ENCODE measurements at places on chromosomes 6 and 20.

DNA sequence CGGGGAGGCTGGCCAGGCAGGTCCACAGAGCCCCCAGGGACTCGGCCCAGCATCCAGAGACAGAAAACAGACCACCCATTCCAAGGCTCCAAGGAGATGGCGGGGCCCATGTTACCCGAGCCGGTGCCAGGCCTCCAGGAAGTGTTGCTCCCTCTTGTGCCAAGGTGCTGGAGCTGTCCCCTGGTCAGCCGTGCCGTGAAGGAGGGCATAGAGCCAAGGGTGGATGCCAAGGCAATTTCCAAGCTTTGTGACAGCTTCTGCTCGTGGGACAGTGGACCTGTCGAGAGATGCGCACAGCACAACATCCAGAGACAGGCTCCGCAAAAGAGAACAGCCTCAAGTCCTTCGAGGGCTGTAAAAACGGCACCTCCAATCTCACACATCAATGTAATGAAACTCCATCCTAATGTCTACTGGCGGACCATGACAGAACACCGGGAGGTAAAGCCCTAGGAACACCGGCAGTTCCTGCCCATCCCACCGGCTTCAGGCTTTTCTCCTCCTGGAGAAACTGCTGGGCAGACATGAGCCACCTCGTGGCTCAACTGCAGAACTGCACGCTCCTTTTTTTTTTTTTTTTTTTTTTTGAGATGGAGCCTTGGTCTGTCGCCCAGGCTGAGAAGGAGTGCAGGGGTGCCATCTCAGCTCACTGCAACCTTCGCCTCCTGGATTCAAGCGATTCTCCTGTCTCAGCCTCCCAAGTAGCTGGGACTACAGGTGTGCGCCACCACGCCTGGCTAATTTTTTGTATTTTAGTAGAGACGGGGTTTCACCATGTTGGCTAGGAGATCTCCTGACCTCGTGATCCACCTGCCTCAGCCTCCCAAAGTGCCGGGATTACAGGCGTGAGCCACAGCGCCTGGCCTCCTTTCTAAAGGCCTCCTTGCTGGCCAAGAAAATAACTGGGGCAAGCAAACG, 30.9 kb upstream of the AVP start:
- no peak for DNase-seq

- DNase-seq, result no peak
Observed at GRCh38 chr20:63128367-63128766, 87.6 kb downstream of the YTHDF1 start.

- no peak for DNase-seq
Observed at GRCh38 chr20:13659288-13659687, 20.6 kb upstream of the TASP1 start.

GRCh38 chr6:104617591-104617990, 242.1 kb downstream of the HACE1 start:
- no peak for DNase-seq

GRCh38 chr6:68740828-68741500, 105.9 kb downstream of the ADGRB3 start:
- no peak for DNase-seq
